Activated naive CD4-positive, alpha-beta T cell treated with Interleukin-2 at 50 U/mL for 16 hours (primary cell): ENCODE measurements at places on chromosomes 16 and 17.

GRCh38 chr17:4544135-4544950 lies 10.8 kb downstream of the MYBBP1A start:
- DNase-seq, result no peak

GRCh38 chr17:17729620-17730249 lies 48.5 kb downstream of the RAI1 start:
- DNase-seq, result peak; percentile 55

DNA sequence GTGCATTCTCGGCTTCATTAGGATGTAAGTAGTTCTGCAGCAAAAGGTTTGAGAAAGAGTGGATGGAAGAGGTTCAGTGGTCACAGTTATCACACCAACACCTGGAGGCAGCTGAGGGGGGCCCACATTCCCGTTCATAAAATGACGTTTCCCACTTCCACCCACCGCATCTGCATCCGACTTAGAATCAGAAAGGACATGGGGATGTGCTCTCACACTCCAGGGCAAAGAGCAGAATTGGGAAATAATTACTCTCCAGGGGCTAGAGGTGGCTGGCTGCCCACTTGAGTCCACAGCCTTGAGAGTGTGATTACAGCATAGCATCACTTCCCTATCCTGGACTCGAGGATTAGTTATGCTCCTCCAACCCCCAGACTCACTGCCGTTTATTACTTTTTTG lies 122.0 kb downstream of the CPPED1 start:
- no peak for DNase-seq

DNA sequence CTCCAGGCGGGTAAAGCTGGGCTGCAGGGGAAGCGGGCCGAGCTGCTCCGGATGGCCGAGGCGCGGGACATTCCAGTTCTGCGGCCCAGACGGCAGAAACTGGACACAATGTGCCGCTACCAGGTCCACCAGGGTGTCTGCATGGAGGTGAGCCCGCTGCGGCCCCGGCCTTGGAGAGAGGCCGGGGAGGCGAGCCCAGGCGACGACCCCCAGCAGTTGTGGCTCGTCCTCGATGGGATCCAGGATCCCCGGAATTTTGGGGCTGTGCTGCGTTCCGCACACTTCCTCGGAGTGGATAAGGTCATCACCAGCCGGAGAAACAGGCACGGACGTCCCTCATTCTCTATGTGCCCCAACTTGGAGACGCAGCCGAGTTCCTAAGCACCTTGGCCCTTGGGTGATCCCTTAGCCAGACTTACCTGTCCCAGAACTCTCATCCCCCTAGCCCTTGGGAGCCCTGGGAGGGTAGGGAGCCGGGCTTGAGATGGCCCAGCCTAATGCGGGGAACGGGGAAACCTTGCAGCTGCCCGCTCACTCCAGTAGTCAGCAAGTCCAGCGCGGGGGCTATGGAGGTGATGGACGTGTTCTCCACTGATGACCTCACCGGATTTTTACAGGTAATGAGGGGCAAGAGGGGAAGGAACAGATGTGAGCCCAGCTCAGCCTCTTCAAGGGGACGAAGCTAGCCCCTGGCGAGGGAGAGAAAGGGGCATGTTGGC lies 806 bp downstream of the MRM1 start:
- peak; percentile 14 for DNase-seq

GRCh38 chr16:68367030-68367429 lies 56.2 kb downstream of the PRMT7 start:
- peak; percentile 28 for DNase-seq

- DNase-seq, result peak; percentile 49
Measured at GRCh38 chr17:69235338-69236058, 6.9 kb upstream of the ABCA10 start.

DNA sequence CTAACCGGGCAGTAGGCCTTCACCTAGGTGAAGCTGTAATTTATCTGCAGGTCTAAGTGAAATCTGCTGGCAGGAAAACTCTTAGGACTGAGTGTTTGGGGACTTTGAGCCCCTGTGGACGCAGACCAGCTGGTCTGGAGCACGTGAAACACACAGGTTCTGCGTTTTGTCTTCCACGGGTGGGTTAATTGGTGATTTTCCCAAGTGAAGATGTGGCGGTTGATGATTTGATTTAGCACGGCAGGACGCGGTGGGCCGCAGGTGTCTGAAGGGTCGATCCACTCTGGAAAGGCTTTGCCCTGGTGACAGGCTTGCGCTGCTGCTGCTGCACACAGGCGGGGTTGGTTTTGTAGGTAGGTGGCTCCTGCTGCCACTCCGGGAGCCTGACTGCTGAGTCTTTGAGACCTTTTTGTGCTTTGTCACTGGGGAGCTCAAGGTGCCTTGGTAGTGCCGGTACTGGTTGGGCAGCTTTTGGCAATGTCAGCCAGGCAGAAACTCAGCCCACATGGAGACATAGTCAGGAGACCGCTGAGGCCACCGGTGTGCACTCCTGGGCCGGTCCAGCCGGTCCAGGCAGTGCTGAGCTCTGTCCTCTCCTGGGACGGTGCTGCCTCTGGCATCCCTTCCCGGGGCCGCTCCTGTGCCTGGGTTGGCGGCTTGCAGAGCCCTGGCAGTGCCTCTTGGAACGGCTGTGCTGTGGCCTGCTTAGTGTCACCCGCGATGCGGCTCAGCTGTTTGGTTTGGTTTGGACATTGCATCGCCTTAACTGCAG lies 2.3 kb downstream of the BAIAP2 start:
- no peak for DNase-seq

DNA sequence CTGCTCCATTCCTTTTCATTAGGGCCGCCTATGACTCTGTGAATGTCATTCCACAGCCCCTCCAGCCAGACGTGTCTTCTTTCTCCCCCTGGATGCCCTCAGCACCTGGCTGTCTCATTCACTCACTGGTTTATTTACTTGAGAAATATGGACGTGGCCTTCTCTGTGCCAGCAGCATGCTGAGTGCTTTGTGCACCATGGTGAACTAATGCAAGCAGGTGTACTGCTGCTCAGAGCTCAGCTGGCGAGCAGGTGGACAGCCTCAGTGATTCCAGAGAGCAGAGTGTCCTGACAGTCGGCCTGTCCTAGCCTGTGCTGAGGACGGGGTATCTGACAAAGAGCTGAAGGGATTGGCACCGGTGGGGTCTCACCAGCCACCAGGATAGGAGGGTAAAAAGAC lies 96.7 kb downstream of the GNAO1 start:
- DNase-seq, result no peak

DNA sequence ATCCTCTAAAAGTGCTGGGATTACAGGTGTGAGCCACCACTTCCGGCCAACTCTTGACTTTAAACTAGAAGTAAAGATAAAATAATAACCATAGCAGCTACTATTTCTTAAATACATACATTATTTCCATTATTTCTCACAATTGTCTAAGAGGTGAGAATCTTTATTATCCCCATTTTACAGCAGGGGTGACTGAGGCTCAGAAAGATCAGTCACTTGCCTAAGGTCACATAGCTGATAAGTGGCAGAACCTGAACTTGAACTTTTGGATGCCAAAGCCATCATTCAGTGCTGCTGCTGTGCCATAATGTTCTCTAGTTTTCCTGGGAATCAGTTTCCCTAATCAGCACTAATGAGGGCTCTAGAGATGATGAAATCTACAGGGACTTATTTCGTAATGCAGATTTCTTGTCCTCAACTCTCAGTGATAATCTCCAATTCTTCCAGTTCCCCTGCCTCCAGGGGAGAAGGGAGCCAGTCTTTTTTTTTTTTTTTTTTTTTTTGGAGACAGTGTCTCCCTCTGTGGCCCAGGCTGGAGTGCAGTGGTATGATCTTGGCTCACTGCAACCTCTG lies 25.2 kb upstream of the GPRC5B start:
- no peak for DNase-seq
